ENCODE measurements at places on chromosomes 2 and 18. TPM values are rescaled to one million over a fixed set of nuclear protein-coding genes. Genes with fewer than 3 reads are reported as not detected.

MALL gene
- total RNA-seq: 2.6 TPM

FOXD4L1 gene
- not detected for total RNA-seq

TMEM17 gene
- total RNA-seq: 1.7 TPM

WDR12 gene
- 33.5 TPM for total RNA-seq

CRYGD gene
- not detected for total RNA-seq

IWS1 gene
- total RNA-seq: 50.5 TPM

LOXHD1 gene
- 0.23 TPM for total RNA-seq

GALNT3 gene
- 3.6 TPM for total RNA-seq

AMER3 gene
- 0.18 TPM for total RNA-seq

KCNG2 gene
- 0.56 TPM for total RNA-seq

TUBA3E gene
- not detected for total RNA-seq

GDF7 gene
- total RNA-seq: 11.2 TPM

SPHKAP gene
- total RNA-seq: 0.05 TPM

MFSD2B gene
- total RNA-seq: not detected

PDE1A gene
- total RNA-seq: 21.6 TPM

HMSD gene
- total RNA-seq: not detected

FSIP2 gene
- 9.0 TPM for total RNA-seq

DNAH6 gene
- total RNA-seq: 7.8 TPM

LIMS2 gene
- 3.8 TPM for total RNA-seq

CNGA3 gene
- total RNA-seq: 0.10 TPM
